Type B pancreatic cell (in vitro differentiated cells): ENCODE measurements at places on chromosomes 7 and 10. TPM values are rescaled to one million over a fixed set of nuclear protein-coding genes. Genes with fewer than 3 reads are reported as not detected.

Gene PRKAR2B
- total RNA-seq = 6.3 and 7.2 TPM in 2 replicates

Gene NUTM2E
- total RNA-seq = 0.86 and 1.7 TPM in 2 replicates

DNA sequence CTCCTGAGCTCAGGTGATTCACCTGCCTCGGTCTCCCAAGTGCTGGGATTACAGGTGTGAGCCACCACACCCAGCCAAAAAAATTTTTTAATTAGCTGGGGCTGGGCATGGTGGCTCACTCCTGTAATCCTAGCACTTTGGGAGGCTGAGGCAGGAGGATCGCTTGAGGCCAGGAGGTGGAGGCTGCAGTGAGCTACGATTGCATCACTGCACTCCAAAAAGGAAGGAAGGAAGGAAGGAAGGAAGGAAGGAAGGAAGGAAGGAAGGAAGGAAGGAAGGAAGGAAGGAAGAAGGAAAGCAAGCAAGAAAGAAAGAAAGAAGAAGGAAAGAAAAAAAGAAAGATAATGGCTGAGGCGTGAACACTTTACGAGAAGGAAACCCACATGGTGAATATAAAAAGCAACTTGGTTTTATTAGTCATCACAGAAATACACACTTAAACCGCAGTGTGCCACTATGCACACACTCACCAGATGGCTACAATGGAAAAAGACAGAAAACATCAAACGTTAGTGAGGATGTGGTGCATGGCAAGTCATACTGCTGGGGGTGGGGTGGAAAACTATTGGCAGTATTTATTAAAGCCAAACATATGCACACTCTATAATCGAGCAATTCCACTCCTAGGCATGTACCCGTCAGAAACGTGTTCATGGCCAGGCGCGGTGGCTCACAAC, 4.4 kb upstream of the CCL26 start:
- H3K36me3 ChIP-seq = no peaks in the 10 kb centered on the region
- peaks cover 21% of the 10 kb centered on the region for H3K27me3 ChIP-seq
- peaks cover 8% of the 10 kb centered on the region for H3K4me1 ChIP-seq
- H3K4me3 ChIP-seq = no peak overlapping the region
- DNase-seq = no peak
- H3K27ac ChIP-seq = no peak overlapping the region

- H3K27ac ChIP-seq = no peak overlapping the region
- no peak for DNase-seq
- H3K4me3 ChIP-seq = no peak overlapping the region
- no peaks in the 10 kb centered on the region for H3K27me3 ChIP-seq
Observed at GRCh38 chr10:70578371-70578947, 24.1 kb downstream of the PRF1 start.
